OCI-M1 (cell line): ENCODE measurements at places on chromosomes 13 and 19.

- peak; percentile 26 for DNase-seq
Measured at GRCh38 chr13:81051873-81052272, 710.9 kb upstream of the SPRY2 start.

DNA sequence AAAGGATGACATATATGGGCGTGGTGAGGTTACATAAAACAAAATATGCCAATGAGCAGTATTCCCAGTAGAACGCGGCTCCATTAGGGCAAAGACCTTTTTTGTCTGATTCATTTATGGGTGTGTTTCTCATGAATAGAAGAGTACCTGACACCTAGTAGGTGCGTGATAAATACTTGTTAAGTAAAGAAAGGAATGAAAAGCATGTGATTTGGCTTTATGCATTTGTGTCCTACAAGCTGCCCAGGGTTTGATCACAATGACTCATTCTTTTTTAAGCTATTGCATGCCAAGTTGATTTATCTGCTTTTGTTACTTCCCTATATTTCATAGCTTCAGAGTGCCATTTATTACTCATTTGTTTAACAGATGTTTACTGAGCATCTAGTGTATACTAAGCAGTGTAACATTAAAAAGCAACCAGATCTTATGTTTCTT is 19.1 kb upstream of the KCTD4 start:
- DNase-seq: peak; percentile 82

- DNase-seq: peak; percentile 28
Measured at GRCh38 chr13:51613535-51613934, 29.3 kb downstream of the WDFY2 start.

DNA sequence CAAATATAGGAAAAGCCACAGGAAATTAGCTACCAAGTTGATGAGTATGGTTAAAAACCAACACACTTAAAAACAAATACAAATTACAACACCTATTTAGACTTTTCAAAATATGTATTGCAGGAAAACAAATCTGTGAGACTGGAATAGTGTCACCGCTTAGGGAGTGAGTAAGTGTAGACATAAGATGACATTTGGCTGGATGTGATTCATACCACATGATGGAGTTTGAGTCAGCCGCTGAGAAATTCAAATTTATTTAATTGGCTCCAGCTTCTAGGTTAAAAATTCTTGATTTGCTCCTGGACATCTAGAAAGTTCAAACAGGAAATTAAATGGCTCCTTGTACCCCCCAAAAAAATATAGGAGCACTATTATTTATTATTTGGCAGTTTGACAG is 531.7 kb downstream of the SLITRK1 start:
- no peak for DNase-seq

- DNase-seq: no peak
Measured at GRCh38 chr13:92802776-92803175, 423.8 kb upstream of the GPC6 start.
